Fibroblast of skin of back (primary cell): ENCODE measurements at places on chromosomes 2 and 18.

DNA sequence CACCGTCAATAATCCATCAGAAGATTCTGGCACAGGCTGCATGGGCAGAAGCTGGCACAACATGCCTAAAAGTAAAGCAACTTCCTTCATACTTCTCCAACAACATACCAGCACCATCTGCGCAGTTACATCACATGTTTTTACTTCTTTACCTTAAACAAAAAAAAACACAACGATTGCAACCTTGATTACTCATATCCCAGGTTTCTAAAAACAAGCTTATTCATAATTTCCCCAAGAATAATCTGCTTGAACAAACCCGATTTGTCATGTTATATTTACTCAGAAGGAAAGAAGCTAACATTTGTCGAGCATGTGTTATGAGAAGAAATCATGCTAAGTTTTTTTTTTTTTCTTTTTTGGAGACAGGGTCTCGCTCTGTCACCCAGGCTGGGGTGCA is 54.7 kb downstream of the THADA start:
- no peak for DNase-seq

- DNase-seq = no peak
Measured at GRCh38 chr2:41334159-41334558, 713.7 kb upstream of the PKDCC start.

DNA sequence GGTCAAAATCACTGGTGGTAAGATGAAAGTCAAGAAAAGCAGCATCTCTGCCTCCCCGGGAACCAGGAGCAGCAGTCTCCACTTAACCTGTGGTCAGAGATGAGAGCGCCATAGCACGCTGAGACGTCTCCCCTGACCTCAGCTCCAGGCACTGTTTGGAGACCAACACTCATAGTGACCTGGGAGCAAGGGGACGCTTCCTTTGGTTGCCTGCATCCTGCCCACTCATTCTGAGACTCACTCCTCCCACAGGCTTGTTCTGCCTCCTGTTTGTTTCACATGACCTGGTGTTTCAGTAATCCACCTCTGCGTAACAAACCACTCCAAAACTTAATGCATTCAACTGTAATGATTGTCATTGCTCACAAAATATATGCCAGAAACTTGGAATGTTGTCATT is 139.3 kb downstream of the ACOXL start:
- DNase-seq = no peak

GRCh38 chr2:85425588-85425987 is 7.1 kb downstream of the SH2D6 start:
- no peak for DNase-seq

GRCh38 chr18:2997429-2997828 is 15.5 kb downstream of the LPIN2 start:
- DNase-seq = no peak

DNA sequence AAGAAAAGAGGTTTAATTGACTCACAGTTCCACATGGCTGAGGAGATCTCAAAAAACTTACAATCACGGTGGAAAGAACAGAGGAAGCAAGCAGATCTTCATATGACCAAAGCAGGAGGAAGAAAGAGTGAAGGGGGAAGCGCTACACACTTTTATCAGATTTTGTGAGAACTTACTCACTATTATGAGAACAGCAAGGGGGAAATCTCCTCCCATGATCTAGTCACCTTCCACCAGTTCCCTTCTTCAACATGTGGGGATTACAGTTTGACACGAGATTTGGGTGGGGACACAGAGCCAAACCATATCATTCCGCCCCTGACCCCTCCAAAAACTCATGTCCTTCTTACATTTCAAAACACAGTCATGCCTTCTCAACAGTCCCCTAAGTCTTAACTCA is 54.2 kb downstream of the G6PC2 start:
- no peak for DNase-seq
